ENCODE measurements at places on chromosomes 11 and 22. TPM values are rescaled to one million over a fixed set of nuclear protein-coding genes. Genes with fewer than 3 reads are reported as not detected.

Gene HSPA8
- total RNA-seq: 570 TPM

Gene OR52I2
- total RNA-seq: not detected

Gene DDTL
- total RNA-seq: not detected

Gene CARNS1
- 0.31 TPM for total RNA-seq

Gene AGBL2
- 0.55 TPM for total RNA-seq

Gene OR8D4
- total RNA-seq: not detected

DNA sequence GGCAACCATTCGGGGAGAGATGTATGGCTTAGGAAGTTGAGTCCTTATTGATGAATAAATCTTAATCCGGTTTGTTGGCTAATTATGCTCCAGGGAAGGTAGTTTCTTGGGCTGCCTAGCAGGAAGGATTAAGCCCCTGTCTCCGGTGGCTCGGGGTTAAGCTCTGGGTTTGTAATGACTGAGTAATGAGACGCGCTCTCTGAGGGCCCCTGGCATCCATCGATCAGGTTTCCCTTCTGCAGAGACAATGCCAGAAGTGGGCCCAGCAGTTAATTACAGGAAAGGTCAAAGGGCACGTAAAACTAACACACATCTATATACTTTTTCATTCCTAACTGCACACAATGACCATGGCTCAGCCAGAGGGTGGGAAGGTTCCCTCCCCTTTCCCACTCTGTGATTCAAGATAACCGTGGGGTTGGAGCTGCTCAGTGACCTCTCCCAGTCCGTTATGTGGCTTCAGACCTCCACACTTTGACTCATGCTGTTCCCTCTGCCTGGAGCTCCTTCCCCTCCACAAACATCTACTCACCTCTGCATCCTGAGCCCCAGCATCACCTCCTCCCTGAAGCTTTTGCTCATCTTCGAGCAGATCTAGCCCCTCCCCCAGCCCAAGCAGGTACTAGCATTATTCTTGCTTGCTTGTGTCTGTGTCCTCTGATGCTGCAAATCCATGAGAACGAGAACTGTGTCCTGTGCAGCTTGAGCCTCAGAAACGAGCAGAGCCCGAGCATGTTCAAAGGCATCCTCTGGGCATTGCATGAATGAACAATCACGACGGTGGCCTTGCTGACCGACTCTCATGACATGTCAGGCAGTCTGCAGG, 16.6 kb downstream of the SCUBE1 start:
- no peaks in the 10 kb centered on the region for H3K4me1 ChIP-seq
- no peaks in the 10 kb centered on the region for H3K36me3 ChIP-seq
- no peak overlapping the region for H3K27ac ChIP-seq
- H3K4me3 ChIP-seq: no peak overlapping the region

GRCh38 chr22:24153959-24154358, 27.3 kb upstream of the SUSD2 start:
- H3K27me3 ChIP-seq: no peaks in the 10 kb centered on the region
- no peak overlapping the region for H3K27ac ChIP-seq
- DNase-seq: no peak
- no peak overlapping the region for H3K4me3 ChIP-seq

DNA sequence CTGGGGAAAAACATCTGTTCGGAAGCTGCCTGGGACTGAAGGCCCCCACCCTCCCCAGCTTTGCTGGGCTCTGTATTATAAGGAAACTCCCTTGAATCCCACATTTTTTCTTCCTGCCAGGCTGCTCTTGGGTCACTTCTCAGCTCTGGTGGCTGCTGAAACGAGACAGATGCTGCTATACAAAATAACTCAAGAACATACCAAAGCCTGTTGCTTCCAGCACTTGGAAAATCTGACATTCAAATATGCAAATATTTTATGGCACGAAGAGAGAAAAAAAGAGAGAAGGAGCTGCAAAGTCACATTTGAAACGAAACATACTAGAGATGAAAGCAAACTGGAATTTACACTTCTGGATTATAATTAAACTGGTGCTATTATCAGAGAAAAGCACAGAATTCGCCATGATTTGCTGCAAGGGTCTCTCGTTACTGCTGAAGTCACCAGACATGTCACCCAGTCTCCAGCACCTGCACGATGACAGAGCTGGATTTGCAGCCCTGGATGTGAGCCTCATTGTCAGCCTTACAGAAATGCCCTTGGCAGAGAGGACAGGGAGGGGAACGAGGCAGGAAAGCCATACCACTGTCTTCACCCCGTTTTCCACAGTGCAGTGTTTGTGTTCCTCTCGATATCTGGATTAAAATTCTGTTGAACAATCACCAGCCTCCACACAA, 47.9 kb upstream of the IGSF9B start:
- H3K27ac ChIP-seq: no peak overlapping the region
- H3K4me3 ChIP-seq: no peak overlapping the region
- no peaks in the 10 kb centered on the region for H3K27me3 ChIP-seq

DNA sequence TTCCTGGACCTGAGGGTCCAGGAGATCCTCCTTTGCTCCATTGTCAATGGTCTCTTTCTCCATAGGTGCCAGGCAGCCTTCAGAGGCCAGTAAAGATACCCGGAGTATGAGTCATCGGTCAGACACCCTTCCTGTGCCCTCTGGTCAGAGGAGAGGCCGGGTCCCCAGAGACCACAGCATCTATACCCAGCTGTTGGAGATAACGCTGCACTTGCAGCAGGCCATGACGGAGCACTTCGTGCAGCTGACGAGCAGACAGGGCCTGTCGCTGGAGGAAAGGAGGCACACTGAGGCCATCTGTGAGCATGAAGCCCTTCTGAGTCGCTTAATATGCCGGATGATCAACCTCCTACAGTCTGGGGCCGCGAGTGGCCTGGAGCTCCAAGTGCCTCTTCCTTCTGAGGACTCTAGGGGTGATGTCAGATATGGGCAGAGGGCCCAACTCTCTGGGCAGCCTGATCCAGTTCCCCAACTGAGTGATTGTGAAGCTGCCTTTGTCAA, at the start of gene ACCSL:
ACCSL (plus strand) TSS at position 51 of the 501 bp plus-strand sequence; CDS start at position 107, 56 bp downstream.
- no peak within 1 kb of the TSS for H3K4me3 ChIP-seq
- DNase-seq: no peak
- no peaks in the 10 kb centered on the region for H3K27me3 ChIP-seq
- no peak within 1 kb of the TSS for H3K27ac ChIP-seq

- H3K27me3 ChIP-seq: no peaks in the 10 kb centered on the region
- no peak for DNase-seq
- no peak overlapping the region for H3K4me3 ChIP-seq
- H3K36me3 ChIP-seq: no peaks in the 10 kb centered on the region
Observed at GRCh38 chr22:20254975-20255946, 12.9 kb downstream of the RTN4R start.

GRCh38 chr11:35154952-35155351, 16.0 kb downstream of the CD44 start:
- H3K4me3 ChIP-seq: no peak overlapping the region
- H3K4me1 ChIP-seq: no peaks in the 10 kb centered on the region
- no peaks in the 10 kb centered on the region for H3K27me3 ChIP-seq

DNA sequence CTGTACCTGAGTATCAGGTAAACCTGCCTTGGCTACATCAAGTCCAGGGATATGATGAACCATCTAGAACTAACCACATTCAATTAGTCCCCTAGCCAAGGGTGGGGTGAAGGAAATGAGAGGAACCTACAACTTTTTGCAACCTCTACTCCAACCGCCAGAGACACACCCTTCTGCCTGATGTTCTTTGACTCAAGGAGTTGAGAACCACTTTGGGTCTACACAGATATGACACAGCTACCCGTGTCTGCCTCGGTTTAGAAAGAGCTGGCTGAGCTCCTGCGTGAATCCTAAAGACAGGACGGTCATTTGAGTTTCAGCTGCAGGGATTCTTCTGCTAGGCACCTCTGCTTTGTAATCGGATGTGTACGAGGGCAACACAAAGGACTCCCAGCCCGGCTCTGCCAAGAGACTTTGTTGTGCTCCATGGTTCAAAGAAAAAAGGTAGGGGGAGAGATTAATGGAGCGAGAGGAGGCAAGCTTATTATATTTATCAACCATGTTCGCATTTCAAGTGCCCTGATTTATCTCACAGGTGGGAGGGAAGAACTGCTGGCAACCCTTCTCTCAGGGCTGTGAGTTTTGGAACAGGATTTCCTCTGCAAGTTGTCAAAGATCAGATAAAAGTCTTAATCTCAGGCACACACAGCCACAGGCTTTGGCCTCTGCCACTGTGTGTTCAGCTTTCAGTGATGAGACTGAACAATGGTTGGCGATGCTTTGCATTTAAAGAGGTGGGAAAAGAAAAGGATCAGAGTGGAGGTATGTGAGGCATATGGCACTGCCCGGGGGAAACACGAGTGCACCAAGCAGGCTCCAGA, 35.1 kb downstream of the FLI1 start:
- no peaks in the 10 kb centered on the region for H3K27me3 ChIP-seq
- no peaks in the 10 kb centered on the region for H3K36me3 ChIP-seq
- no peaks in the 10 kb centered on the region for H3K4me1 ChIP-seq
- peak overlapping the region; percentile 3 for H3K27ac ChIP-seq
- H3K4me3 ChIP-seq: no peak overlapping the region

DNA sequence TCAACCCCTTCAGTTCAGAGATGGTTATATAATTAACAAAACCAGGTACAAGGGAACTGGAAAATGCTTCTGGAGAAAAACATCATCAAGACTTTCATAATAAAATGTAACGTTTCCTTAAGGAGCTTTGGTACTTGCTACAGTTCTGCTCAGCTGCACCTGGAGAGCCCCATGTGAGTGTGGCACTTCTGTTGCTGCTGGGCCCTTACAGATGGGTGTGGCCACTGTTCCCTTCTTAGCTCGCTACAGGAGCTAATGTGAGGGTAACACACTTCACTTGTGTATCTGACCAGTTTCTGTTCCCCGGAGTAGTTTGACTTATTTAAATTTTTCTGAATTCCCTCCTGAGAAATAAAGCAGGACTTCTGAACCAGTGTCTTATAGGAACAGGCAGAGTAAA, 4.0 kb downstream of the POU2AF3 start:
- no peak for DNase-seq
- H3K27ac ChIP-seq: no peak overlapping the region
- no peaks in the 10 kb centered on the region for H3K27me3 ChIP-seq
- no peaks in the 10 kb centered on the region for H3K4me1 ChIP-seq

DNA sequence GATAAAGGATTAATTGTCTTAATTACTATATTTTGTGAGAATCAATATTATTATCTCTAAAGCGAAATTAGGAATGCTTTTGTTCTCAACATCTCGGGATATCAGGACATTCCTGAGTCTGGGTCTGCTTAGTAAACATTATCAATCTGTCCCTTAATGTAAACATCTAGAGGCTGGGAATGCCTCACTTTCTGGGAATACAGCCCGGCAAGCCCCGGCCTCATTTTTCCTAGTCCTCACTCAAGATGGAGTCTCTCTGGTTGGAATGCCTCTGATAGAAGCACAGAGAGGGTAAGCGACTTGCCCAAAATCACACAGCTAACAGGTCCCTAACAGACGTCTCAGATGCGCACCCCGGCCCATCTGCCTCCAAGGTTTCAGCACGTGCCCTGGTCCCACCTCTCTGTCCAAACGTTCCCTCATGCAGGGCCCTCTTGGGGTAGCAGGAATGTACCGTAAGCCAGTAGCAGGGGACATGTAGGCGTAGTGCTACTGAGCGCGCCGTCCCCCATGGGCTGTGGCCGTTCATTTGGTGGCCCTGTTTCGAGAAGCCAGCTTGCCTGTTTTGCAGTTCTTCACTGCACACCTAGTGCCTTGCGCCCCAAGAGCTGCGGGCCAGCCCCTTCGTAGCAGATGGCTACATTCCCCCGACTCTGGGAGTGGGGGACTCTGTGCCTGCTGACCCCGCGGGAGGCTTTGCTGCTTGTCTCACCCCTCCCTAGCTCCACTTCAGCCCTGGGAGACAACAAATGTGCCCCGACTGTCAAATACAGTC, 62.2 kb upstream of the FADD start:
- no peaks in the 10 kb centered on the region for H3K27me3 ChIP-seq
- H3K4me3 ChIP-seq: no peak overlapping the region

- no peaks in the 10 kb centered on the region for H3K4me1 ChIP-seq
- H3K27me3 ChIP-seq: no peaks in the 10 kb centered on the region
- peak overlapping the region; percentile 61 for H3K27ac ChIP-seq
- no peak for DNase-seq
Observed at GRCh38 chr22:38310518-38311322, 6.5 kb downstream of the CSNK1E start.

DNA sequence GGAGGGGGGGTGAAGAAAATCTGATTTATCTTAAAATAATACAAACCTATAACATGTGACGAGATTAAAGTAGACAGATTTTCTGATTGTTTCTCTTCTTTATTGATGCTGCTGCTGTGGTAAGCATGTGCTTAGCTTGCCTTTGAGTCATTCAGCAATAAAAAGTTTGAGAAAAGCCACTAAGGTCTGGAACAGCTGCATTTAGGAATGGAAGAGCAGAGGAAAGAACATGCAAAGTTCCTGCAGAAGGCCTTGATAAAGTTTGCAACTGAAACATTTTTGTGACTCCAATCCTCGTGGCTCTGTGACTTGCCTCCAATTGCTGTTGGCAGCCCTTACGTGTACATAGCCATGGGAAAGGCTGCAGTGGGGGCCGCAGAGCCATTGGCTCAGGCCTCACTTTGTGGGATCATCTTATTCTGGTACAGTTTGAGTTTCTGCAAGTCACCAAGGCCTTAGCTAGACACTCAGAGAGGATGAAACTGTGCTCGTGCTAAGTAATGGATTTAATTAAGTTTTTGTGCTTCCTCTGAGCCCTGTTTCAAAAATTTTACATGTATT, 370.2 kb downstream of the AASDHPPT start:
- H3K36me3 ChIP-seq: no peaks in the 10 kb centered on the region
- H3K27me3 ChIP-seq: no peaks in the 10 kb centered on the region
- no peak overlapping the region for H3K27ac ChIP-seq
- H3K4me1 ChIP-seq: no peaks in the 10 kb centered on the region
- DNase-seq: no peak
- H3K4me3 ChIP-seq: no peak overlapping the region

DNA sequence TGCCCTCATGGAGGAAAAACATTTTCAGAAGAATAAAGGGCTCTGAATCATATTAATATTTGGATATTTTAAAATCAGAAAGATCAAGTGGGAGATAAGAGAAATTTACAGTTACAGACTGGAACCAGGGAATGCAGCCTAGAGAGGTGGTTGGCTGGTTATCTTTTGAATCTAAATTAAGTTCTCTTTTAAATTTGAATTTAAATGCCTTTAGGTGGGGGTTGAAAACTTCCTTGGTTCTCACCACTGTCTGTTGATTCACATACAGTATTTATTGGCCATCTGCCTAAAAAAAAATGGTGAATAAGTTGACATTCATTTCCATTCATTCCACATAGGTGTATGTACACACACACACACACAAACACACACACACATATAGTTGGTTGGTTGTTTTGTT, 35.7 kb upstream of the PTPRJ start:
- no peak for DNase-seq
- no peak overlapping the region for H3K4me3 ChIP-seq
- no peak overlapping the region for H3K27ac ChIP-seq

- no peaks in the 10 kb centered on the region for H3K4me1 ChIP-seq
- no peaks in the 10 kb centered on the region for H3K36me3 ChIP-seq
- no peak for DNase-seq
Observed at GRCh38 chr11:120561286-120561685, 49.7 kb downstream of the GRIK4 start.
